GM23338 (cell line): ENCODE measurements at places on chromosomes 5 and 9.

DNA sequence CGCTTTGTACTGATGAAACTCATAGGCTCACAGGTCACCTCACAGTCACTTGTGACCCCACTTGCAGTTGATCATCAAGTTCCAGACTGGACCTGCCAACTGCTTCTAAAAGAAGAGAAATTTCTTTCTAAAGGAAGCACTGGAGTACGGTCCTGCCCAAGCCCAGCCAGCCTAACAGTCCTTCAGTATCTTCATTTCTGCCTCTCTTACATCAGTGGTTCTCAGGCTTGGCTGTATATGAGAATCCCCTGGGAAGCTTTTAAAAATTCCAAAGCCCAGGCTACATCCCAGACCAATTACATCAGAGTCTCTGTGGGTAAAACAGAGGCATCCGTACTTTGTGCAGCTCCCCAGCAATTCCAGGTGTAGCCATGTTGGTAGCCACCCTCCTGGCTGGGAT is 282.1 kb downstream of the NFIB start:
- DNase-seq, result no peak

DNA sequence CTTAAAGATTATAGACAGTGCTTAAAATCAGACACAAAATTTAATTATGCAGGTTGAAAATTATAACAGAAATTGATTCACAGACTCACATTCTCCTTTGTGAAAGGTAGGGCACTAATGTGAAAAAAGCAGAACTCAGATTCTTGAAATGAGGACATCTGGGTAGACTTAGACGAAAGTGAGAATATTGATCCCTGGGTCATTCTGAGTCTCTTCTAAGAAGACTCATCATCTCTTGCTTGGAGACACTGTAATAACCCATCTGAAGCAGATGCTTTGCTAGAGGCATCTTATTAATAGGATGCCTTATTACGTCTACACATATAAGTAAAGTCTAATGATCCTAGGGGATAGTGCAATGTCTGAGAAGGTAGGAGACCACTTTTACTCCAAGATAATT is 274.4 kb downstream of the HINT1 start:
- DNase-seq, result no peak

DNA sequence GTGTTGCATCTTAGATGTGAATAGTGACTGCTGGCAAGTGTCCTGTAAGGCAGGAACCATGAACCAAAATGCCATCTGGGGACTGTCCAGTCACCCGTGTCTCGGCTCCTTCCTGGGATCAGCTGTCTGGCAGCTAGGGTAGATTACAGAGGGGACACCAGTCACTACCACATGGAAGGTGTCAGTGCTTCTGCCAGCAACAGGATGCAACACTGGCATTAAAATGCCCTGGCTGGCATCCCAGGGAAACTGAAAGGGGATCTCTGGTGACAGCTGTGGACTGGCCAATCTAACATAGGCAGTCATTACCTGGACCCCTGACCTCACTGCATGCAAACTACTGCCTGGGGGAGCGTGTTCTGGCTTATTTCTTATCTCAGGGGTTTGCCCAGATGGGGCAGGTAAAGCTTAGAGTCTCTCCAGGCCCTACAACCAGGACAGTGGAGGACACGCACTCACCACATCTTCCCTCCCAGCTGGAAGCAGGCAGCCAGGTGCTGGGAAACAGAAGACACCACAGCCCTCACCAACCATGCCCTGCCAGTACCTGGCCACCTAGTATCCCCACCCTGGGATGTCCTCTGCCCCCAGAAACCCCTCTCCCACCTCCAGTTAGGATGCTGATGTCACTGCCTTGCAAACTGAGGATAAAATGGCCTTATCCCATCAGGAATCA is 83.8 kb downstream of the SEMA4D start:
- DNase-seq, result no peak

GRCh38 chr9:14339746-14340145 is 25.8 kb upstream of the NFIB start:
- no peak for DNase-seq

DNA sequence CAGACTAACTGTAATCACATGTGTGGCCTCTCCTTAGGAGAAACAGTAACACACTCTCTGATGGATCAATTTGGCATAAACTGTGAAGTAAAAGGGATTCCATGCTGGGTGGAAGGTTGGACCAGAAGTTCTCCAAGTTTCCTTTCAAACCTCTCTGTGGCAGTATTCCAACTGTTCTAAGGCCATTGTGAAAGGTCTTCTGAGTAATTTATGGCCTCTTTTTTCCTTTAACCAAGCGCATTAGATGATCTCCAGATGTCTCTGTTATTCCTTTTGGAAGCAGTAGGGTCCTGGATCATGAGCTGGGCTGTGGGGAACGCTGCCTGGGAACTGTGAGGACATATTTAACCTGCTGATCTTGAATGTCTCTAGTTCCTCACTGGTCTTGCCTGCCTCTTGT is 80.6 kb upstream of the IL6ST start:
- DNase-seq, result no peak

- no peak for DNase-seq
These were observed 784.2 kb upstream of the RIOK2 start for GRCh38 chr5:97967292-97967691.

GRCh38 chr5:139064613-139065012 is 133.6 kb downstream of the SIL1 start:
- no peak for DNase-seq
